ENCODE measurements at places on chromosomes 6 and 20.
A peak's percentile ranks its signal among the peaks of the same experiment; 100 is the strongest.

GRCh38 chr6:138722425-138723371, 50.9 kb upstream of the CCDC28A start:
- no peaks in the 10 kb centered on the region for H3K36me3 ChIP-seq
- no peak for DNase-seq
- H3K4me1 ChIP-seq = peaks cover 5% of the 10 kb centered on the region

- no peaks in the 10 kb centered on the region for H3K4me1 ChIP-seq
- no peak for DNase-seq
- no peaks in the 10 kb centered on the region for H3K27me3 ChIP-seq
- peaks cover 13% of the 10 kb centered on the region for H3K36me3 ChIP-seq
- H3K4me3 ChIP-seq = no peak overlapping the region
These were observed 15.2 kb downstream of the MTO1 start for GRCh38 chr6:73476723-73477122.

DNA sequence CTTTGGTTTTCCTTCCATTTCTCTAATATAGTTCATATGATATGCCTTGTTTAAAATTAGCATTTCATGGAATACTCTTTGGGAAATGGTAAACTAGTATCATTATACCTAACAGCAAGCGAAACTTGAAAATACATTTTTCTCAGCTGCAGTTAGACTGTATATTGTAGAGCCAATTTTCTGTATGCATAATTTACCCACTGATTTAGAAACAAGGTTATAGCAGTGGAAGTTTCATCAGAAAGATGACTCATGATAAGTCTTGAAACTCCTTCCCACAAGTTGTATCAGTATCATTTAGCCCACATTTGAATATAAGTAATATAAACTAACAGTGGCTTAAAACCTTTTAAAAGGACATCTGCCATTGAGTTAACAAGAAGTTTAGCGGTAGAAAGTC, 164.8 kb upstream of the BMP5 start:
- H3K4me1 ChIP-seq = peaks cover 5% of the 10 kb centered on the region
- no peak overlapping the region for H3K4me3 ChIP-seq
- DNase-seq = no peak
- no peak overlapping the region for H3K27ac ChIP-seq
- no peaks in the 10 kb centered on the region for H3K27me3 ChIP-seq

- no peak for DNase-seq
- H3K4me3 ChIP-seq = no peak overlapping the region
- peaks cover 21% of the 10 kb centered on the region for H3K4me1 ChIP-seq
- H3K27ac ChIP-seq = no peak overlapping the region
- no peaks in the 10 kb centered on the region for H3K27me3 ChIP-seq
- peaks cover 11% of the 10 kb centered on the region for H3K36me3 ChIP-seq
These were observed 35.1 kb downstream of the IGF2R start for GRCh38 chr6:160004018-160004417.

GRCh38 chr6:119311514-119312142, 37.9 kb downstream of the MAN1A1 start:
- no peak for DNase-seq
- H3K27me3 ChIP-seq = no peaks in the 10 kb centered on the region
- H3K4me3 ChIP-seq = no peak overlapping the region
- H3K4me1 ChIP-seq = peaks cover 5% of the 10 kb centered on the region
- H3K27ac ChIP-seq = no peak overlapping the region

GRCh38 chr20:45039475-45039820, 61.5 kb downstream of the KCNS1 start:
- H3K36me3 ChIP-seq = no peaks in the 10 kb centered on the region
- peaks cover 64% of the 10 kb centered on the region for H3K4me1 ChIP-seq
- H3K4me3 ChIP-seq = no peak overlapping the region
- H3K27me3 ChIP-seq = no peaks in the 10 kb centered on the region
- peak overlapping the region; percentile 17 for H3K27ac ChIP-seq

GRCh38 chr6:53825532-53826321, 30.9 kb downstream of the LRRC1 start:
- H3K27me3 ChIP-seq = no peaks in the 10 kb centered on the region
- H3K27ac ChIP-seq = no peak overlapping the region
- no peaks in the 10 kb centered on the region for H3K36me3 ChIP-seq
- peaks cover 52% of the 10 kb centered on the region for H3K4me1 ChIP-seq

DNA sequence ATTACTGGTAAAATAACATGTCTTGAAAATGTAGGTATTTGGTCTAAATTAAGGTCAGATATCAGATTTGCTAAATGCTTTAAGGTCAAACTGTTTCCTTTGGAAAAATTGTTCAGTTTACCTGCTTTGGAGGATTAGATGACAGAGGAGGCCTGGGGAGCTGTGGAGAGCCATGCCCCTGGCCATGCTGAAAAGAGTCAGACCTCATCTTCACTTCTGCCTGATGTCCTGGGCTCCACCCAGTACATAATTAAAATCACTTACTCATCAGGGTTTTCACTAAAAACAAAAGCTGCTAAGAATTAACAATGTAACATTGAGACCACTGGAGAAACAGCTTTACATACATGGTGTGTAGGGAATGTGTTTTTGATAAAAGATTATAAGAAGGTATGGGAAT, 60.8 kb upstream of the UNC93A start:
- H3K36me3 ChIP-seq = no peaks in the 10 kb centered on the region
- no peak overlapping the region for H3K27ac ChIP-seq
- H3K27me3 ChIP-seq = no peaks in the 10 kb centered on the region
- H3K4me3 ChIP-seq = no peak overlapping the region
- no peak for DNase-seq

DNA sequence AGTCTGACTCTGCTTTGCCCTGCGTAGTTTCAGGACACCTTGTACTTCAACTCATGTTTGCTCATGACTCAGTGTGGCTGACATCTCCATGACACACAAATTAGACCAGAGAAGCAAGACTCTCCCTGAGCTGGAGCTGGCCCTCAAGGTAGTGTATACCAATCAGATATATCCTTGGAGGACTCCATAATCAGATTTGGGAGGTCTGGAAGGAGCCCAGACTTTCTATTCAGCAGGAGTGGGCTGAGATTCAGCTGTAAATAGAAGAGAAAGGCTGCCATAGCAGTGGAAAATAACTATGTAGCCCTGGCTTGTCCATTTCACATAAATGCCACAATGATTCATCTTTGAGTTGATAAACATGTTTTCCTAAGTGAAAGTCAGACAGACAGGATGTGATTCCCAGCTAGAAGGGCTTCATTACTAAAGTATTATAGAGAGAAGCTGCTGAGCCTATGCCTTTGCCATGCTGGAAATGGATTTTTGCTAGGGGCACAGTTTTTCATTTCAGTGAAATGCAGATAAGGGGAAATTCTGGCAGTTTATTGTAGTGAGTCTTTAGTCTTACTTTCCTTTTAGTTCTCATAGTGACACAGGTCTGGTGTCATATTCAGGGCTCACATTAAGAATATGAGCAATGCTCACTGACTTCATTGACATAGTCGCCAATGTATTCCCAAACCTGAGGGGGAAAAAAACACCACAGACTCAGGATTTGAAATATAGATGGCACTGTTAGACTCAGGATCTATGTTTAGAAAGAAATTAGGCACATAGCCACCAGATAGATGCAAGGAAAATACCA, 95.3 kb downstream of the CLVS2 start:
- H3K27me3 ChIP-seq = no peaks in the 10 kb centered on the region
- H3K36me3 ChIP-seq = no peaks in the 10 kb centered on the region
- peaks cover 24% of the 10 kb centered on the region for H3K4me1 ChIP-seq
- DNase-seq = peak; percentile 44

DNA sequence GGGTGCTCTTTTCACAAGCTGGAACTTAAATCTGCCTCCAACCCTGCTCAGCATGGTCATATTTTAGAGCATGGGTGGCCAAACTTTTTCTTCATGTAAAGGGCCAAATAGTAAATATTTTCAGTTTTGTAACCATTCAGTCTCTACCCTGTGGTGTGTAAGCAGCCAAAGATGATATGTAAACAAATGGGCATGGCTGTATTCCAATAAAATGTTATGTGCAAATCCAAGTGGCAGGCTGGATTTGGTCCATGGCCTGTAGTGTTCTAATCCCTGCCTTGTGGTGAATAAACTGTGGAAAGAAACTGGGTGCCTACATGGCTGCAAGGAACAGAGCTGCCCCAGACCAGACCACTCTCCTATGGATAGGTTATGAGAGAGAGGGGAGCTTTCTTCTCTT, 32.7 kb downstream of the OGFRL1 start:
- no peak overlapping the region for H3K4me3 ChIP-seq
- H3K27ac ChIP-seq = no peak overlapping the region
- H3K27me3 ChIP-seq = no peaks in the 10 kb centered on the region
- no peak for DNase-seq
- no peaks in the 10 kb centered on the region for H3K4me1 ChIP-seq

- no peak overlapping the region for H3K27ac ChIP-seq
- H3K4me3 ChIP-seq = no peak overlapping the region
- no peaks in the 10 kb centered on the region for H3K27me3 ChIP-seq
- no peak for DNase-seq
- H3K4me1 ChIP-seq = no peaks in the 10 kb centered on the region
These were observed 121.7 kb upstream of the EXOC2 start for GRCh38 chr6:814378-815347.

GRCh38 chr6:98928688-98929087, 19.1 kb downstream of the FBXL4 start:
- no peaks in the 10 kb centered on the region for H3K36me3 ChIP-seq
- no peak for DNase-seq
- no peaks in the 10 kb centered on the region for H3K4me1 ChIP-seq
- H3K27me3 ChIP-seq = no peaks in the 10 kb centered on the region
- H3K4me3 ChIP-seq = no peak overlapping the region

GRCh38 chr20:12596863-12597262, 411.9 kb upstream of the SPTLC3 start:
- no peaks in the 10 kb centered on the region for H3K36me3 ChIP-seq
- H3K27ac ChIP-seq = no peak overlapping the region
- H3K27me3 ChIP-seq = no peaks in the 10 kb centered on the region
- H3K4me1 ChIP-seq = no peaks in the 10 kb centered on the region

Data from keratinocyte (primary cell).